ENCODE measurements at places on chromosomes 6 and 20.

GRCh38 chr6:2797564-2798031 lies 32.4 kb downstream of the WRNIP1 start:
- DNase-seq = no peak

DNA sequence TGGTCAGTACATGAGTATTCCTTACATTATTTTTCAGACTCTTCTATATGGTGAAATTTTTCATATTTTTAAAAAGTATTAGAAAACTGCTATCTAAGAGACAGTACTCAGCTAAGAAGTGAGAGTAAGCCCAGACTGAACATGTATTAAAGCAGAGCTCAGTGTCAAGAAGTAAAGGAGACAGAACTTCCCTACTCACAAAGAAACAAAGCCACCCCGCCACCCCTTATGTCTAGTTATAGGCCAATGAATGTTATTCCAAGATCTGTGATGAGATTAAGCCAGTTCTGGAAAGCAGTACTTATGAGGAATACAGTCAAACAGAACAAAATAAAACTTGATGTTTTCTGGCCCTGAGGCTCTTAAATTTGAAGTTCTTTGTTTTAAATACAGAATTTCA lies 114.5 kb downstream of the RNGTT start:
- DNase-seq = no peak

GRCh38 chr6:134391205-134391604 lies 73.3 kb upstream of the SGK1 start:
- DNase-seq = no peak

DNA sequence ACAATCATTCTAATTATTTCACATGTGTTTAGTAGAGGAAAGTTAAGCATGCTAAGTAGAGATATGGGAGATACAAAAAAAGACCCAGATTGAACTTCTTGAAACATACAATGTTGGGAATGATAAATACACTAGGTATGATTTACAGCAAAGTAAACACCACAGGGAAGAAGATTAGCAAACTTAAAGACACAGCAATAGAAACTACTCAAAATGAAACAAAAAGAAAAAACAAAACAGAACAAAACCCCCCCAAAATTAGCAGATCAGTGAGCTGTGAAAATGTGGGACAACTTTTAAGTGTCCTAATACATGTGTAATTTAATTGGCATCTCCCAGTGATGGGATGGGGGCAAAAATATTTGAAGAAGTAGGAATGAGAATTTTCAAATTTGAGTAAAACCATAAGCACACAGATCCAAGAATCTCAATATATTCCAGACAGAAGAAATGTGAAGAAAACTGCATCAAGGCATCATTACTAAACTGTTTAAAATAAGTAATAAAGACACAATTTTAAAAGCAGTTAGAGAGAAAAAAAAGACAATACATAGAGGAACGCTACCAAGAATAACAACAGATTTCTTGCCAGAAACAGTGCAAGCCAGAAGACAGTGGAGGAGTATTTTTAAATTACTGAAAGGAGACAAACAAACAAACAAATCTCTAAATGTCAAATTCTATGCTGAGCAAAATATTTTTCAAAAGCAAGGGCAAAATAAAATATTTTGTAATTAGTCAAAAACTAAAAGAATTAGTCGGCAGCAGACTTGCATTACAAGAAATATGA lies 473.7 kb downstream of the QKI start:
- no peak for DNase-seq

GRCh38 chr6:85971238-85971637 lies 328.6 kb upstream of the SYNCRIP start:
- no peak for DNase-seq

DNA sequence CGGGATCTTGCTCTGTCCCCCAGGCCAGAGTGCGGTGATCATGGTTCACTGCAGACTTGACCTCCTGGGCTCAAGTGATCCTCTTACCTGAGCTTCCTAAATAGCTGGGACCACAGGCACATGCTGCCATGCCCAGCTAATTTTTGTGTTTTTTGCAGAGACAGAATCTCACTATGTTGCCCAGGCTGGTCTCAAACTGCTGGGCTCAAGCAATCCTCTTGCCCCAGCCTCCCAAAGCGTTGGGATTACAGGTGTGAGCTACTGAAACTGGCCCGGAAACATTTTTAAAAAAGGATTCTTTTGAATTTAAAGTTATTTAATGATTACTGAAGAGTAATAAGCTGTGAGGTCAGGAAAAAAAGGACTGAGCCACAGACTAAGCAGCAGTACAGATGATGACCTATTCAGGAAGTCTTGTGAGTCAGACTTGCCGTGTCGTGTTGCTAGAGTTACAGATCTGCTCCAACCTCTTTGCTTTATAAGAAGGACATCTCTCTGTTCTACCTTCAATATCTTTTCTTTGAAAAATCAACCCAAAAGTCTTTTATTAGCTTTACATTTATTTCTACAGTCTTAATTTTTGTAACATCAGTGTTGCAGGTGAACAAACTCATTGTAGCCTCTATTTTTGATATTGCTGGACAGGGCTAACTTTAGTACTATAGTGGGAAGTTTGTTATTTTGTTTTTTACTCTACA lies 108.7 kb downstream of the NCOA3 start:
- peak; percentile 72 for DNase-seq

DNA sequence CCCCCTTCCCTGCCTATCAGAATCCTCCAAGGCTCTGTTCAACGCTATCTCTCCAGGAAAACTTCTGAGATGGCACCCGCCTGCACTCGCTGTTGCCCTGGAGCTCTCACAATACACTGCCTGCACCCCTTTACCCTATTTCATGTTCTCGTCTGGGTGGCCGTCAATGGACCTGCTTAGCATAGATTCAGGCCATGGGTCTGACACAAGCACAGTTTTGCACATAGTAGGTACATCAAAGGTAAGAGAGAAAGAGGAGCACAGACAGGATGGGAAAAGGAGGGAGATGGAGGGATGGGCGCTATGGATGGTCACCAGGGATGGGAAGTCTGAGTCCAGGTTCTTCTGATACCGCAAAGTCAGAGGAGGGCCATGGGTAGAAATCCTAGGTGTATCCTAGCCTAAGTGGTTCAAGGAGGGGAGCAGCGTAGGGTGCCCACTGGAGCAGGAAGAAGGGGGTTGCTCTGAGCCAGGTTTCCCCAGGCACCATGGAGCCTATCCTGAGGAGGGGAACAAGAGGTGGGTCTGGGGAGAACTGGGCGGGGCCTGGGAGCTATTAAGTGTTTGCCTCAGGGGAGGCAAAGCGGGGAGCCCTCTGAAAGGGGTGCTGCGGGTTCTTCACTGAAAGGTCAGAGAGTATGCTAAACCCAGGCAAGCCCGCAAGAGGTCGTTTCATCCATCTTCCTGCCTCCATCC lies 89.3 kb downstream of the MRPL14 start:
- no peak for DNase-seq

DNA sequence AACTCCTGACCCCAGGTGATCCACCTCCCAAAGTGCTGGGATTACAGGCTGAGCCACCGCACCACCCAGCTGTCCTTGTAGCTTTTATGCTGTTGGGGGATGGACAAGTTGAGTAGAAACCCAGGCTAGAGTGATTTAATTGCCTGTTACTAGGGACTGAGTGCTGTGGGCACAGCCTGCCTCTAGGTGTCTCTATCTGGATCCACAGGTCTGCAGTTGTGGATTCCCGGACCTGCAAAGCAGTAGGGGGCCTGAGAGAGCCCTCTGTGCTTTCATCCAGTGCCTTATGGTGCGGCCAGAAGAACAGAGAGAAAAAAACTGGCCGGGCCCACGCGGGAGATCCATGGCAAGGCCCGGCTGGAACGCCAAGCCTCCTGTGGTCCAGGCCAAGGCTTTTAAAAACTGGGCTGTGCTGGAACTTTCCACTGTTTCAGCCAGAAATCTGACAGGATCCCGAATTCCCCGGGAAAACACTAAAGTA lies 5.2 kb downstream of the SIRPA start:
- no peak for DNase-seq

DNA sequence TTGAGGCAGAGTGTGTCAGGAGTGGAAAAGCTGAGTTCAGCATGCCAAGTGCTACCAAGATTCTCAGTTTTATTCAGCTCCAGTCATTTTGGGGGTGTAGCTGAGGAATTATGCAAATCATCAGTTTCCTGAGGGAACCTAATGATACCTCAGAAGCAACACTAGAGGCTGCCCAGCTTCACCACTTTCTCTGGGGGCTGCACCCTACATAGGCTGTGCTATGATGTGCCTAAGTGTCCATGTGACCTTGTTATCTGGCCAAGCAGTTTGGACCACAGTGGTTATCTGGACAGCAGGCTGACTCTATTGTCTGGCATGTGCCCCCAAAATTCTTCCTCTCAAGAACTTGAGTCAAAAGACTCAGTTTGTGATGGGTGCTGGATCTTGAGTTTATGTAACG lies 374.6 kb upstream of the SYNCRIP start:
- DNase-seq = no peak

- no peak for DNase-seq
These were observed 29.0 kb upstream of the GRM4 start for GRCh38 chr6:34174846-34175399.

- DNase-seq = no peak
These were observed 296.3 kb downstream of the CDKAL1 start for GRCh38 chr6:20830576-20830975.

DNA sequence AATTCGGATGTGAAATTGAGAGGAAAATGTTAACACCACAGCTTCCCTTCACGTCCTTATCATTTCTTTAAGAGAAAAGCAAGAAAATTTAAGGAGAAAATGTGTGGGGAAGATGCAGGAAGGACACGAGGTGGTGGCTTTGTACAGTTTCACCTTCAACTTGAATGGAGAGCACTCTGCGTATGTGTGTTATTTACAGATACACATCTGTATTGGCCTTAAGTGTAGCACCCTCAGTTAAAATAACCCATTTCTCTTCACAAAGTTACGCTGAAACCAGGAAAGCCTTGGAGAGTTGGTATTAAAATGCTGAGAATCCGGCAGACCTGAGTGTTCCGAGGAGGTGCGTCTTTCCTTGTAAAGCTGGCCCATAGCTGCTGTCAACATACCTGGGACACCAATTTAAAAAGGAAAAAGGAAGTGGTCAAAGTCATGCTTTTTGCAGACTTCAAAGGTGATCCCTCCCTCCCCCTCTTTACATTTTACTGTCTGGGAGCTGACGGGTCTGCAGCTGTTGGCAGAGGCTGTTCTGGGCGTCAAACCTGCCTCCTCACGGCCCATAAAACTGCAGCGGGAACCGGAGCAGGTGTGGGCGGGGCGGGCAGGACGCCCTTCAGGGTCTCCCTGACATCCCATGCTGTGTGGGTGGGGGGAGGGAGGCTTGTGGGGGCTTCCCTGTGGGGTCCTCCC lies 61.3 kb upstream of the TBXT start:
- no peak for DNase-seq

DNA sequence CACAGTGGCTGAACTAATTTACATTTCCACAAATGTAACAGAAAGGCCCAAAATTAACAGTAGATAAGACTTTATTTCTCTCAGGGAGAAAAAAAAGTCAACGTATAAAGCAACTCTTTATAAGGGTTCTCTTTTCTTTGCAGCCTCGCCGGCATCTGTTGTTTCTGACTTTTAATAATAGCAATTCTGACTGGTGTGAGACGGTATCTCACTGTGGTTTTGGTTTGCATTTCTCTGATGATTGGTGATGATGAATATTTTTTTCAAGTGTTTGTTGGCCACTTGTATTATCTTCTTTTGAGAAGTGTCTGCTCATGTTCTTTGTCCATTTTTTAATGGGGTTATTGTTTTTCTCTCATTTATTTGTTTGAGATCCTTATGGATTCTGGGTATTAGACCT lies 27.2 kb upstream of the FKBP1A start:
- DNase-seq = no peak

GRCh38 chr20:21701171-21701876 lies 4.1 kb upstream of the PAX1 start:
- DNase-seq = no peak

- DNase-seq = no peak
These were observed 325.6 kb upstream of the RUNX2 start for GRCh38 chr6:45002390-45003105.

DNA sequence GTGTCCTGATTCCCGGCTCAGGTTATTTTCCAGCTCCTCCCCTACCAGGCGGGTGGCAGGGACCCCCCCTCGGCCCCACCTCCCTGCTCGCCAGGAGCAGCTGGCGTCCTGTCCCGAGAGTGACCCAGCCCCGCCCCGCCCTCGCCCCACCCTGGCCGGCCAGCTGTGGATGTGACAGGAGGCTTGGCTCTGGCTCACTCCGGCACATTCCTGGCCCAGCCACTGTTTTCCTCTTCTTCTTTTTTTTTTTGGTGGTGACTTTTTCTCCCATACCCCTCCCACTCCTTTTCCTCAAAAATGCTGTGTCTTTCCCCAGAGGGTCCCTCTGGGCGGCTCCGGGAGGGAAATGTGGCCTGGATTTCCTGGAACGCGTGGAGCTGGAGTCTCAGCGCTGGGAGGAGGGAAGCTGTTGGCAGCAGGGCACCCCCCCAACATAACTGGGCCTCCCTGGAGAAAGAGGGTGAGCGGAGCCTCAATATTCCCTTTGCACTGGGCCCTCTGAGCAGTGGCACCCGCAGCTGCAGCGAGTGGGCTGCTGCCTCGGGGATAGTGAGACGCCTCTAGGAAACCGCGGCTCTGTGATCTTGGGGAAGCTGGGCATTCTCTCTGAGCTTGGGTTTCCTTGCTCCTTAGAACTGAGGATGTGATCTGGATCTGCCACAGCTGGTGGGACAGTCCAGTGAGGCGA lies 28.3 kb upstream of the CSNK2A1 start:
- no peak for DNase-seq

DNA sequence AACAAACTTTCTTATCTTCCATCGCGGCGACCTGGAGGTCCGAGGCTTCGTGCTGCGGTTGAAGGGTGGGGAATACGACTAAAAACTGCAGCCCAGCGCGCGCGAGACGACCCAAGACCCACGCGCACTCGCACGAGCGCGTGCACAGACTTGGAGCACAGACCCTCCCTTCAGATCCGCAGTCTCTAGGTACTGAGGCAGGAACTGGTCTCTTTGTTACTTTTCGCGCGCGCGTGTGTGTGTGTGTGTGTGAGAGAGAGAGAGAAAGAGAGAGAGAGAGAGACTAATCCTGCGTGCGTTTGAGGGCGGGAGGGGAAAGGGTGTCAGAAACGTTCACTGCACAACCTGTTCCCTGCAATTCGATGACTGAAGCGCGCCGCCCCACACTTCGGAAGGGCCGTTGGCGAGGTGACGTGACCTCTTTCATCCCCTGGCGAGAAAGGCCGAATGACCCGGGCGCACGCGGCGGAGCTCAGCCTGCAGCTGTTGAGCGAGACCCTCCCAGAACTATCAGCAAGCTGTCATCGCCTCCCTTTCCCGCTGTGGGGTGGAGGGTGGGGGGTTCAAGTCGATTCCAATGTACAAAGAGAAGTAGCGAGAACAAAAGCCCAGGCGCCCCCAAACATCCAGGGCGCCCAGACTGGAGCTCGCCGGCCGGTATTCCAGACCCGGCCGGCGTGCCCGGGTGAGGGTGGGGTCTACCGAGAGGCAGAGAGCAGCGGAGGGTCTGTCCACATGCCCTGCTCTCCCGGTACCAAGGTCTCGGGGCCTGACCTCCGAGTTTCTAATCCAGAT lies 1.5 kb upstream of the TUBB2B start:
- DNase-seq = peak; percentile 42

- no peak for DNase-seq
These were observed 1.1 kb downstream of the L3MBTL1 start for GRCh38 chr20:43508604-43509040.

Measured in activated naive CD4-positive, alpha-beta T cell treated with Interleukin-2 at 50 U/mL for 16 hours (primary cell).